ENCODE measurements at places on chromosomes 16 and 17.

DNA sequence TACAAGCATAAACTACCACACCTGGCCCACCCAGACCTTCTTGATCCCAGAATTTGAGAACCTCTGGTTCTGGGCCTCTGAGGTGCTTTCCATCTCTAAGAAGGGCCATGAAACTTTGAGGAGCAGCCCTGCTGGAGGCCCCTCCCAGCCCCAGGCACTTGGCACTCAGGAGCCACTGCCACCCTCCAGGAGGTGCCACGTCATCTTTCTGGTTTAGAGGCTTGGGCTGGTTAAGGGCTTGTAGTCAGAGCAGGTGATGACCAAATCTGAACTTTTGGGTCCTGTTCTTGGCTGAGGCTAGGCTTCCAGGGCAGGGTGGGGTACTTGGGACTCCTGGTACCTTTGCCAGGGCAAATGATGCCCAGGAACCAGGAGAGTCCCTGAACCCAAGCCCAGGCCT lies 13.8 kb upstream of the DLX4 start:
- no peak for DNase-seq

DNA sequence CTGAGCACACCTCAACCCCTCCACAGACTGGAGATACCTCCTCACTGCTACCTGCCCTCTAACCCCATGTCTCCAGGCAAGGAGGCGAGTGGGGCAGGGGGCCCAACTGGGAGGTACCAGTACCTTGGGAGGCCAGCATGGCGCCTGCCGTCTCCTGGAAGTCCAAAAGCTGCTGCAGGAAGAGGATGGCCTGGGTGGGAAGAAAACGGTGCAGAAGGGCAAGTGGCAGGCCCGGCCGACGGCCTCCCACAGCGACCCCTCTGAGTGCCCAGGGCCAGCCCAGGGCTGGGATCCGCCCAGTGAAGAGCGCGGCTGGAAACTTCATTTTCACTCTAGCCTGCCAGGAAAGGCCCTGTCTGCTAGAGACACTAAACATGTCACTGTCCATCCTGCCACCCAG lies 8.5 kb downstream of the ZACN start:
- DNase-seq, result no peak

DNA sequence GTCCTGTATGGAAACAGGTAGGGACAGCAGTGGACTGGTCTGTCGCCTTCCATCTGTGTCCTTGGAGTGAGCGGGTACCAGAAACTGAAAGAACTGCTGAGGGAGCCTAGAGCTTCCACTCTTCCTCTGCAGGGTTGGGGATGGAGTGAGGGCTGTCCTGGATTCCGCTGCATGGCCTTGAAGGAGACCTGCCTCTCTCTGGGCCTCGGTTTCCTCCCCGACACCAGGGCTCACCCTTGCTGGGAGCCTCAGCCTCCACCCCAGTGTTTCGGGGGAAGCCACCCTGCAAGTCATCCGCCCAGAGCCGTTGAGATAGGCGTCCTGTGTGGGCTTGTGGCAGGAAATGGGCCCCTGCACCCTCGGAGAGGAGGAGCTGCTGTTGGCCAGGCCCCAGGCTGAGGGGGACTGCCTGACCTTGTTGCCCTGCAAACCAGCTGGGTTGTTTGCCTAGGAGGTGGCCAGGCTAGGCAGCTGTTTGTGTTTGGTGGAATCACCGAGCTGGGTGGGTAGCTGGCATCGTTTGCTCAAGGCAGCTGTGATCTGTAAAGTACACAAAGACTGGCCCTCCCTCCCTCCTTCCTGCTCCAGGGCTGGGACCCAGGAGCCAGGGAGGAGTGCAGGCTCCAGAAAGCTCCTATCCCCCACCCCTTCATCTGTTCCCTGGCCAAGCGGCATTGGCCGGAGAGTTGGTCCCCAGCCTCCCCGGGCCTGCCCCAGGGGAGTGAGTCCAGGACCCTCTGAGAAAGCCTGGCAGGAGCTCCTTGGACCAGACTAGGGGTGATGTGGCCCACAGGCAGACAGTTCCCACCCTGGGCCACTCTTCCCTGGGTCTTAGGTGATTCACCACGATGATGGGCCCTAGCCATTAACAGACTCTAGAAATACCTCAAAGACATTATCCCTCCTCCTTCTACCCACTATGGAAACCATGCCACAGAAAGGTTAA lies 1.3 kb downstream of the RAB37 start:
- no peak for DNase-seq

DNA sequence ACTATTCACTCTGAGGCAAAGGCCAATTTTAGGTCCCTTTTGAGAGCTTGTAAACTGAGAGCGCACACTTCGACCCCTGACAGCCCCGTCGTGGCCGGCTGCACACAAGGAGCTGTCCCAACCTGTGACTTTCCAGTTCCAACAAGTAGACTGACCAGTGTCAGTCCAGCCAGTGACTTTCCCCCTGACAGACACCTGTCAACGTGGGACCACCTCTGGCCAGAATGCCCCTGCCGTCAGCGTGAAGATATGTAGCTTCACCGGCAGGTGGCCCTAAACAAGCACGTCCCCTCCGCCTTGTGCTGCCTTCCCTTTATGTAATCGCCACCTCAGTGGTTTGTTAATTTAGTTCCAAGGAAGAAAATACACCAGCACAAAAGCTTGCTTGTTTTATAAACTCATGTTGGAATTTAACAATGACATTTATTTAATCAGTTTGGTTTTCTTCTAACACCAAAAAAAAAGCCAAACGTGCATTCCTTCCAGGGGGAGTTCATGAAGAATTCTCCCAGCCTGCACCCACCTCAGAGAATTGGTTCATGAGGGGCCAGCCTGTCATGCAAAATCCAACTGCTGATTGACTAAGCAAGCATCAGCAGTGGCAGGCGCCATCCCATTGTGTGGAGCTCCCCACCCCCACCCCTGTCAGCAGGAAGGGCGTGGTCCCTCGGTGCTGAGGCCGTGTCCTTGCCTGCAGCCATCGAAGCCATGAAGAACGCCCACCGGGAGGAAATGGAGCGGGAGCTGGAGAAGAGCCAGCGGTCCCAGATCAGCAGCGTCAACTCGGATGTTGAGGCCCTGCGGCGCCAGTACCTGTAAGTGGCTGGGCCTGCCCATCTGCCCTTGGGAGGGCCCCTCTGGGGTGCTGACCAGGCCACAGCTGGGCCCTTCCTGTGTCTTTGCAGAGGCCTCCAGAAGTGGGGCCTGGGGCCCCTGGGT lies 33.9 kb downstream of the PLD6 start:
- no peak for DNase-seq

DNA sequence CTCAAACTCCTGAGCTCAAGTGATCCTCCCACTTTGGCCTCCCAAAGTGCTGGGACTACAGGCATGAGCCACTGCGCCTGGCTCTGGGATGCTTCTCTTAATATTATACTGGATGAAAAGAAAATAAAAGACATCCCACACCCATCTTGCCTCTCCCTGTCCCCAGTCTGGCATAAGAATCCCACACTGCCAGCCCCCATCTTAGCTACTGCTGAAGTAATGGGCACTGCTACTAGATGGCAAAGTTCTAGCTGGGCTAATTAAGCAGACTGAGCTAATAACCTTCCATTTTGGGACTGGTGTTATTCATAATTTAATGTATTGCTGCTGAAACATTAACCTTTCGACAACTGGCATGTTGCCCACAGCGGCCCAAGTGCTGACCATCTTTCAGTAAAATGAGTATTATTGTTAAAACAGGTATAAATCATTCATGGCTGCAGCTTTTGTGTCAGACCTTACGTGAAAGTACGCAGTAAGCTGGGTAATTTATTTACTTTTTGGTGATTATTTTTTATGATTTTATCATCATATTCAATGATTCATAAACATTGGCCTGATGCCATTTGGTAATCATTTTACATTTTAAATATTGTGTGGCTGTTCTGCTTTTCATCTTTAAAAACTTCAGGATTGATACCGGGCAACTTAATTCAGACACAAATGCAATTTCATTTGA lies 47.4 kb upstream of the ZFHX3 start:
- no peak for DNase-seq

DNA sequence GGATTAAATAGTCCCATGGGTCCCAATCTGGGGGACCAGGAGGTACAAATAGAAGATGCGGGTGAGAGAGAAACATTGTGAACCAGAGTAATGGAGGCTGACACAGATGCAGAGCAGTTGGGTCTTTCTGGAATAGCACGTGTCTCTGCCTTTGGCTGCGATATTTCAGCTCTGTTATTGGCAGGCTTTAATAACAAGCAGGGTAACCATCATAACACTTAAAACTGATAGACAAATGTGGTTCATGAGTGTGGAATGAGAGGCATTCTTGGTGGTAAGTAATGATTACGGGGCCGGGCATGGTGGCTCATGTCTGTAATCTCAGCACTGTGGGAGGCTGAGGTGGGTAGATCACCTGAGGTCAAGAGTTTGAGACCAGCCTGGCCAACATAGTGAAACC lies 110.3 kb downstream of the SNX29 start:
- no peak for DNase-seq

GRCh38 chr17:27654654-27655524 lies 23.9 kb downstream of the LGALS9 start:
- DNase-seq, result no peak

GRCh38 chr16:2476741-2477140 lies 1.8 kb downstream of the TBC1D24 start:
- DNase-seq, result no peak

DNA sequence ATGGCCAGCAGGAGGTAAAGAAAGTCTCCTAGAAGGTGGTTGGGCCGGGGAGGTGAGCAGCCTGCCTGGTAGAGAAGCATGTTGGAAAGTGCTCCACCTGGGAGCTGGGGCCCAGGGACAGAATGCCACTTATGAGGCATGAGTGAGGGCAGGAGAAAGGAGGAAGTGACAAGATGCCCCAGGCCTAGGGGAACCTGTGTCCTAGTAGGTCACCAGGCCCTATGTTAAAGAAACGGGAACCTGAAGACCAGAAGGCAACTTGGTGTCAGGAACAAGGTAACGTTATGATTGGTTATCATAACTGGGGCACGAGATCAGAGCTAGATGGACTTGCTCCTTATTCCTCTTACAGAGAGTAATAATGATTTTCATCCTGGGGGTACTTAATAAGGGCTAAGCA lies 34.3 kb downstream of the PITPNC1 start:
- no peak for DNase-seq

DNA sequence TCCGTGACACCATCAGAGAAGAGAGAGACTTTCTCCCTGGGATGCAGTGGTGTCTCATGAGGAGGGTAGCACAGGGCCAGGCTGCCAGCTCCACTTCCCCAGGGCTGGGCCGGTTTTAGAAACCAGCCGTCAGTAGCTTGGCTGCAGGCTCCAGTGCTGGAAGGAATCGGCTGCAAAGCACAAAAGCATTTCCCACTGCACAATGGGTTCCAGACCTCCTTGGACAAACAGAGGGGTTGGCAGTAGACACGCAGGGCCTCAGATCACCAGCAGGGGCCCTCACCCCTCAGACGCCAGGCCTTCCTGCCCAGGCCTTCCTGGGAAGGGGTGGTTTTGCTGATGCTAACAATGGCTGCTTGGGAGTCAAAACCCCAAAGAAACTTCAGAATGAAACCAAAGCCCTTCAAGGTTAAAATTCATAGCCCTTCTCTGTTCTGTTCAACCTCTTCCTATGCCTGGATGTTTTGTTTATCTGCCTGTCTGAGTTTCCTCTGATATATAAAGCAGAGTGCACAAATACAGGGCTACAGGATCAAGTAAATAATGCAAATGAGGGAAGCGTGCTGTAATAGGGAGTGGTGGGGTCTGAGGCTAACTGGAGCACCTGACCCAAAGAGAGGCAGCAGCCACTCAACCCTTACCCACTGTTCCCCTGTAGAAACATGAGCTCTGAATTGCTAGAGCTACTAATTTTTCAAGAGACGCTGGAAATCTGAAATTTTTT lies 26.2 kb downstream of the TEKT5 start:
- DNase-seq, result no peak

- no peak for DNase-seq
Measured at GRCh38 chr16:85111184-85111583, 1.1 kb downstream of the CIBAR2 start.

- DNase-seq, result no peak
Measured at GRCh38 chr16:83470416-83470815, 337.4 kb upstream of the HSBP1 start.

All from tibial artery (tissue), 4 donors.